ENCODE measurements at places on chromosomes 3 and 15.

GRCh38 chr3:36597422-36597821 is 166.9 kb downstream of the DCLK3 start:
- ATAC-seq = no peak

DNA sequence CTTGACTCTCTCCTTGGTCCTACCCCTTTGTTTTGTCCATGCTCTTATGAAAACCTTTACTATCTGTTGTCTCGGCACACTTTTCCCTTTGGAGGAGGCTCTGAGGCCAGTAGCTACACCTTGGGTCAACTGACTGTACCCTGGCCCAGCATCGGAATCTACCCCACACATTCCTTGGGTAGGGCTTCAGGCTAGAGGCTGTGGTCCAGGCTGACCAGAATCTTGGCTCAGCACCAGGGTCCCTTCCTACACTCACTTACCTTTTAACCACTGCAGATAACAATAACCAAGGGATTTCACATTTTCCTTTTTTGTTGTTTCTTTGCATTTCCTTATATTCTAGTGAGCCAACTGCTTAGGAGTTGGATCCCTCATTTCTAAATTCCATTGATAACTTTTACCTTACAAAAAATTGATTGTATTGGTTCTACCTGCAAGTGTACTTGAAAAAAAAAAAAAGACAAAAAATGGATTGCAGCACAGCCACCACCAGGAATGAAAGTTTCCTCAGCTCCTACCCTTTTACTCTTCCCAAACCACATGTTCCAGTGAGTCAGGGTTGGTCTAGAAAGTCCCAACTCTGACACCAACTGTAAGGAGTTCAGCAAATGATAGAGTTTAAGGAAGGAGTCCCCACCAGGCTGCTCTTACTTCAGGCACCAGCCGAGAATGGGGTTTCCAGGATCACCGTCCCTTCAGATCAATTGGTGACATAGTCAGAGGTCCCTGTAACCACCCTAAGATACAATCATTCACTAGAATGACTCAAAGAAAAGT is 95.6 kb downstream of the FBLN2 start:
- no peak for ATAC-seq

GRCh38 chr3:137105277-137105977 is 147.6 kb downstream of the IL20RB start:
- no peak for ATAC-seq

- peak; percentile 32 for ATAC-seq
Observed at GRCh38 chr15:50881121-50882048, 27.1 kb upstream of the AP4E1 start.

DNA sequence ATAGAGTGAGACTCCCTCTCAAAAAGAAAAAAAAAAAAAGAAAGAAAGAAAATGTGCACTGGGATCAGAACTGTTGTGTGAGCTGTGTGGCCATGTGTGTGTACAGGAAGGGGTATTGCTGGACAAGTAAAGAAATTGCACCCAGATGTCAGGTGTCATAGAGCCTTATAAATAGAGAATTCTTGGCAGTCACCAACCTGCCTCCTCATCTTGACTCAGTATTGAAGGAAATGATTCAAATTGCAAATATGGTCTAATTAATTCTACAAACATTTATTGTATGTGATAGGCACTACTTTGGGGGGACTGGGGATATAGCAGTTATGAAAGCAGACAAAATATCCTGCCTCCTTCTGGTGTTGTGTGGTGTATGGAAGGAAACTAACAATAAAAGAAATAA is 243.8 kb upstream of the TTC14 start:
- ATAC-seq = no peak

DNA sequence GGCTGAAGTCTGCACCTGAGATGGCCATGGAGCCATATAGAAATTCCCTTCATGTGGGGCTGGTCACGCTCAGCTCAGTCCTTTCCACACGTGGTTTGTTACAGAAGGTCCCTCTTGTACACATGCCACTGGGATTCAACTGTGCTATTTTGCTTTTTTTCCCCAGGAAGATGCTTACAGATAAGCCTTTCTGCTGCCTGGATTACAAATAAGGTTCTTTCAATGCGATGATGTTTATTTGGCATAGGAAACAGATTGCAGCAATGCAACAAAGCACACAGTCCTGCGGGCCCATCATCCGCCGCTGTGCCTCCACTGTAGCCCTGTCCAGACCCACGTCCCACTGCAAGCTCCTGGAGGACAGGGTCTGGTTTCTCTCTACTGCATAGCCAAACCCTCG is 124.8 kb downstream of the XXYLT1 start:
- ATAC-seq = no peak

DNA sequence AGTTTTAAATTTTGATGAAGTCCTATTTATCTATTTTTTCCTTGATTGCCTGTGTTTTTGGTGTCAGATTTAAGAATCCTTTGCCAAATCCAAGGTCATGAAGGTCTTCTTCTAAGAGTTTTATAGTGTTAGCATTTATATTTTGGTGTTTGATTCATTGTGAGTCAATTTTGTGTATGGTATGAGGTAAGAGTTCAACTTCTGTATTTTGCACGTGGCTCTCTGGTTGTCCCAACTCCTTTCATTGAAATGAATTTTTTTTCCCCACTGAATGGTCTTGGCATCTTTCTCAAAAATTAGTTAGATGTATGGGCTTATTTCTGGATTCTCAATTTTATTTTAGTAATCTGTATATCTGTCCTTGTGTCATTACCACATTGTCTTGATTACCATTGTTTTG is 57.1 kb upstream of the STRIT1 start:
- no peak for ATAC-seq

DNA sequence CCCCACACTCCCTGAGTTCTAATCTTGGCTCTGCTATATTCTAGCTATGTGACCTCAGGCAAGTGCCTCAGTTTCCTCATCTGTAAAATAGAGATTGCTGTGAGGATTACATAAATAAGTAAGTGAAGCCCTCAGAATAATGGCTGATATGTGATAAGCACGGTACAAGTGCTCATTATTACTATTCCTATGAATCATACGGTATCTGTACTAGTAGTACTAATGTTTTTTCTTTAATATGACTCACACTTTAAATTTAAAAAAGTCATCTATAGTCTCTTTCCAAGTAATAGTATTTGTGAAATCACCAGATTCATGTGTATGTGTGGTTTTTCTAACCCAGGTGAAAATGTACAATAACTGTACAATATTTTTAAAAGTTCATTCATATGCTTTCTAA is 58.7 kb downstream of the CLDN11 start:
- ATAC-seq = peak; percentile 82

- no peak for ATAC-seq
Observed at GRCh38 chr3:100615684-100616083, 6.3 kb downstream of the ADGRG7 start.

DNA sequence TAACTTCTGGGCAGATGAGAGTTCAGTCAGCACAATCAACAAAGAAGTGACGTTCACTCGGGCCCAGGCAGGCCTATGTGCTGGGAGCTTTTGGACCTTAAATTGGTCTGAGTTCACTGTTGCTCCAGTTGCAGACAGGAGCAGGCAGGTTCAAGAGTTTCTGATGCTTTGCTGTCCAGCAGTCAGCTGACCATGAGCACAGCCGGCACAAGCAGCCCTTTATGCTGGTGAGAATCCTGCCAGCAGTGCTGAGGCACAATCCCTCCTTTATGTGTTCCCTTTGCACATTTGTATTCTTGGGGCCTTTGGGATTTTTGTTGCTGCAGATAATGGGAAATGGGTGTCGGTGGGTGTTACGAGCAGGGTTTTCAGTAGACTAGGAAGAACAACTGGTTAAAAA is 81.2 kb upstream of the GOLGA8J start:
- no peak for ATAC-seq

DNA sequence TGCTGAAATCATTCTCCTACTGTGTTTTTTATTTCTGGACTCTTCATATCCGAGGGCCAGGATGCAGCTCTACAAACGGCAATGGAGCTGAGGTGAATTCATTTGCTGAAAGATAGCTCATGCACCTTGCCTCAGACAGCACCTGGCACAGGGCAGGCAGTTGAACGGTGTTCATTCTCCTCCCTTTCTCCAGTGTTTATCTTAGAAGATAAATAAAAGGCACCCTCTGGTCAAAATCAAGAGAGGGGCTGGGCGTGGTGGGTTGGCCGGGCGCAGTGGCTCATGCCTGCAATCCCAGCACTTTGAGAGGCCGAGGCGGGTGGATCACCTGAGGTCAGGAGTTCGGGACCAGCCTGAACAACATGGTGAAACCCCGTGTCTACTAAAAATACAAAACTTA is 79.3 kb upstream of the LMOD3 start:
- ATAC-seq = no peak

GRCh38 chr15:96352604-96353405 is 22.3 kb downstream of the NR2F2 start:
- no peak for ATAC-seq

DNA sequence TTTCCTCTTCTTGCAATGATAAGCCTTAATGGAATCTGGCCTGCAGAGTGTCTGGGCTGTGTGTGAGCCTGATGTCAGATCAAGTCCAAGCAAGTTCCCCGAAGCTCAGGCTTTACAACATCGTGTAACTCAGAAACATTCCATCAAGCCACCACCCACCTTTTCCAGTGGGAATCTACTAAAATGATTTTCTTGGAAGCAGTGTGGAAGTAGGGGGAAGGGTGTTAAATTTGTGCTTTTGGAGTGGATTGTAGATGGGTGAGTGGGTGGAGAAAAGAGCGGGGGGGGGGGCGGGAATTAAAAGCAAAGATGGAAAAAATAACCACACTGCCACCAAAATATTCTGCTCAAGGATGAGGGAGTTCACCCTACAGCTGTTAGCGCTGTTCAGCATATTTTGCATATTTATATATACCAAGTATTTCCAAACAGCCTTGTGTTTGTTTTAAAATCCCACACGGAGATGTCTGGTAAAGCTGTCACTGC is 53.6 kb downstream of the VGLL3 start:
- ATAC-seq = no peak

GRCh38 chr3:69738315-69738714 is 949 bp upstream of the MITF start:
- ATAC-seq = no peak

GRCh38 chr15:65304381-65305149 is at the start of gene RNU5B-1:
TSS of gene RNU5B-1 (plus strand) at chr15:65304677.
- peak; percentile 79 for ATAC-seq

DNA sequence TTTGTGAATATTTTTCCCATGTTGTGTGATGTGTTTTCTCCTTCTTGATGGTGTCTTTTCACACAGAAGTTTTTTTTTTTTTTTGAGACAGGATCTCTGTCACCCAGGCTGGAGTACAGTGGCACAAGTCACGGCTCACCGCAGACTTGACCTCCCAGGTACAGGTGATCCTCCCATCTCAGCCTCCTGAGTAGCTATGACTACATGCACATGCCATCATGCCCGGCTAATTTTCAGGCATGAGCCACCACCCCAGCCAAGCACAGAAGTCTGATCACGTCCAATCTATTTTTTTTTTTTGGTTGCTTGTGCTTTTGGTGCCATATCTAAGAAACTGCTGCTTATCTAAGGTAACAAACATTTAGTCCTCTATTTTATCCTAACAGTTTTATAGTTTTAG is 24.6 kb downstream of the TOMM70 start:
- no peak for ATAC-seq

DNA sequence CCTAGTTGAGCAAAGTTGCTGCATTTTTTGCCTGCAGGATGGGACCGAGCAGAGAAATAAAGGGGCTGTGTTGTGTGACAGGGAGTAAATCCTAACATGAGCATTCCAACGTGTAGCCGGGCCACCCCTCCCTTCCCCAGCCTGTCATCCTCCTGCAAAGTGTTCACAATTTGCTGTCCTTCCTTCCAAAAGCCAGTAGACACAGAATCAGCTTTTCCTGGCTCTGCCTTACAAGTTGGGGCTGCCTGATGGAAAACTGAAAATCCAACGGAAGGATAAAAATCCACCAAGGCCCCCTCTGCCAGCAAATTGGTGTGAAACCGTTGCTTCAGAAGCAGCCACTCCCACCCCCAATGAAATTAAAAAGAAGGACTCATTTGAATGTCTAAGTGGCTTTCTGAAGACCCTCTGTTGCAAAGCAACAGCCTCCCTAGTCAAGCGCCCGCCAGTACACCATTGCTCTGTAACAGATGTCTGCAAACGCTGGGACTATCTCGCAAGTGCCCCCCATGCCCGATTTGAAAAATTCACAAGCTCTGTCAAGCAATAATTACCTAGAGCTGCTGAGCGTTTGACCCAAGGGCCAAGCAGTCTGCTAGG is 665 bp downstream of the FRMD4B start:
- ATAC-seq = no peak

- peak; percentile 64 for ATAC-seq
Observed at GRCh38 chr15:43376017-43376705, 5.3 kb downstream of the TUBGCP4 start.

- ATAC-seq = no peak
Observed at GRCh38 chr3:180275176-180275575, 238.4 kb upstream of the PEX5L start.

- ATAC-seq = no peak
Observed at GRCh38 chr3:188634285-188634684, 480.3 kb downstream of the LPP start.

- no peak for ATAC-seq
Observed at GRCh38 chr15:91200101-91200754, 100.2 kb downstream of the SV2B start.

- ATAC-seq = no peak
Observed at GRCh38 chr15:43913026-43913780, 86.4 kb downstream of the WDR76 start.

GRCh38 chr3:49362561-49362960 is 4.4 kb upstream of the GPX1 start:
- ATAC-seq = no peak

DNA sequence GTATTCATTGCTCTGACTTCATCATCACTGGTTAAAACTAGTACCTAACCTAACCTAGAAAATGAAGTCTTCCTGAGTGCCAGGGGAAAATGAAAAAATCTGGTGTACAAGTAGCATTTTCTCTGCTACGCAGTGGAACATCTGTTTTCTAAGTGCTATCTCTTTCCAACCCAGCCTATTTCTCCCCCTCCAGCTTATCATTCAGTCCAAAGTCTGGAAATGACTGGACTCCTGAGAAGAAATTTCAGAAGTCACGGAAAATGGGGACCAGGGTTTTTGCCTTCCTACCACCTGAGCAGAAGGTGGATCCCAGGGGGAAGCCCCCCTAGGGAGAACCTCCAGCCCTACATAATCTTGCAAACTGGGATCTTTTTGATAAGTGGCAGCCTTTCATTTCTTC is 9.6 kb upstream of the GLCE start:
- no peak for ATAC-seq

DNA sequence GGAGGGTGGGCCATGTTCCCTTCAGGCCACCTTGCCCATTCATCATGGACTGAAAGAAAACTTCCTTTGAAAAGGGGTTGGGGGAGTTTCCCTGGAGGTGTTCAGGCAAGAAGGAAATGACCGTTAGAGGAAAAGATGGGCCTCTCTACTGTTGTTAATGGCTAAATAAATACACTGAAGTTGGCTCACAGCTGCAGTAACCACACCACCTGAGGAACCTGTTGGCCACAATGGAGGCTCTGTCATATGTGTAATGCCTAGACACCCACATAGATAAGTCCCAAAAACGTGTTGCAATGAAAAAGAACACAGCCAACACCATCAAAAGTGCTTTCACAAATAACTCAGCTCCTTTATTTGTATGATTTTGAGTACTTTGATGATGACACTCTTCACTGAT is 38.2 kb upstream of the FAM3D start:
- ATAC-seq = no peak

DNA sequence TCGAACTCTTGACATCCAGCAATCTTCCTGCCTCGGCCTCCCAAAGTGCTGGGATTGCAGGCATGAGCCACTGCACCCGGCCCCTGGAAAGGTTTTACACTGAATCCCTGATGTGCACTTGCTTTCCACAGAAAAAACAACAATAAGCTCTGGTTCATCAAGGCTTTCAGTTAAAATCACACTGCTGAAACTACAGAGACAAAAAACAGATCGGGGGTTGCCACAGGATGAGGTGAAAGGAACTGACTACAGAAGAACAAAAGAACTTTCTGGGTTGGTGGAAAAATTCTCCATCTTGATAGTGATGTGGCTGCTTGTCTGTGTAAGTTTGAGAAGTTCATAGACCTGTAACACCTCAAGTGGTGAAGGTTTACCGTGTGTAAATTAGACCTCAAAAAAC is 2.9 kb downstream of the RAB43 start:
- ATAC-seq = peak; percentile 15
